ENCODE measurements at places on chromosomes 6 and 20. TPM values are rescaled to one million over a fixed set of nuclear protein-coding genes. Genes with fewer than 3 reads are reported as not detected.

The NMBR gene
- 0.28 TPM for polyA plus RNA-seq

DNA sequence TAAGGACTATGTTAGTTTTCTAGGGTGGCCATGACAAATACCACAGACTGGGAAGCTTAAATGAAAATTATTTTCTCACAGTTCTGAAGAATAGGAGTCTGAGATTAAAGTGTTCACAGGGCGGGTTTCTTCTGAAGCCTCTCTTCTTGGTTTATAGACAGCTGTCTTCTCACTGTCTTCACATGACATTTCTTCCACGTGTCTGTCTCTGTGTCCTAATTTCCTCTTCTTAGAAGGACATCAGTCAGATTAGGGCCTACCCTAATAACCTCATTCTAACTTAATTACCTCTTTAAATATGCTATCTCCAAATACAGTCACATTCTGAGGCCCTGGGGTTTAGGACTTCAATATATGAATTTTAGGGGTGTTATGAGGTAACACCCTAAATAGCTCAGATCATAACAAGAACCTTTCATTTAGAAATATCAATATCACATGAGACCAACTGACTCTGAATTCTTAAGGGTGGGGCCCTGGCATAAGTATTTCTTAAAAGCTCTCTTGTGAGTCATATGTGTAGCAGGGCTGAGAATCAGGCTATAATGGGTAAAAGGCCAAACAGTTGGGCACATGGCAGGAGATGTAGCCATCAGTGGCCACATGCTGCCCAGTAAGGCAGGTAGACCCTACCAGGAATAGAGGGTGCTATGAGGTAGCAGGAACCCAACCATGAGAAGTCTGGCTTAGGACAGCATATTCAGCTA is 62.0 kb upstream of the TENT5A start:
- no peak for DNase-seq

DNA sequence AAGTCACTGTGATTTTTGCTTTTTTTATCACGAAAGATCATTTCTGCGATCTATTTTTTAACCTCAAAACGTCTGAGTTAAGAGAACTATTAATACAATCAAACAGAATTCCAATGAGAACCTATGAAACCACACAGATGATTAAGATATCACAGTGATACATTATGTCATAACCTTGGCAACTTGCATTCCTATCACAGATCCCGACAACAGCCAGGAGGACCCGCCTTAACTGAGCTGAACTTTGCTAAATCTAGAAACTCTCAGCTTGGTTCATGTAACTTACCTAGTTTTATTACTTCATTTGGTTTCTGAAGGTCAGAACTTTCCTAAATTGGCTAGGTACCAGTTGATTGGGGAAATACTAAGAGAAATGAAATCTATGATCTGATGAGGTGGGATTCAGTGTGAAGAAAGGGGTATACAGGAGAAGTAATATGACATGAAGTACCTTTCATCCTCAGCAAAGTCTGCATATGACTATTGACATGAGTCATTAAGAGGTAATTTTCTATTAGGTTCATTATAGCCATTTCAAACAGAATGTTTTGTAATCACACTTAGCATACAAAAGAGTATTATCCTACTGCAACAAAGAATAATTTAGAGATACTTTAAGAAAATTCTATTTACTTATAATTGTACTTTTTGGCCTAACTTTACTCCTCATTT is 11.2 kb downstream of the LYRM4 start:
- DNase-seq: no peak

- no peak for DNase-seq
Observed at GRCh38 chr6:25083784-25084507, 148.2 kb upstream of the RIPOR2 start.

DNA sequence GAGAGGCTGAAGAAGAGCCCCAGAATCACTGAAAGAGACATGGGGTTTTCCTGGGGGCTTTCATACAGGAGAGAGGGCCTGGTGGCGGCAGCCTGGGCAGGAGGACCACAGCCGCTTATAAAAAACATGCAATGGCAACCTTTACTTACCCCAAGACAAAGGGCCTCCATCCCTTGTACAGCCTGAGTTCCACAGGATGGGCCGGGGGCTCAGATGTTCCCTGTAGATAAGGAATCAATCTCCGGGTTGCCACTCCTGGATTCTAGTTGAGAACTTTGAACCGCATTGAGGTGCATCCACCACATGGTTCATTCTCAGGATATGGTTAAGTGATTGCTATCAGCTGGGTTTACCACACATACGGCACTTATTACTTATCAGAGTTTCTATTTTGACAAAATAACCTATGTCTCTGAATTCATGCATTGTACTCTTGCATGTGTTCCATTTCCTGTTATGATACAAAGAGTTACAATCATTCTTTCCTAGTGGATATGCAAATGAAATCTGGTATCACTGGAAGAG is 677.6 kb downstream of the KIF16B start:
- DNase-seq: no peak

DNA sequence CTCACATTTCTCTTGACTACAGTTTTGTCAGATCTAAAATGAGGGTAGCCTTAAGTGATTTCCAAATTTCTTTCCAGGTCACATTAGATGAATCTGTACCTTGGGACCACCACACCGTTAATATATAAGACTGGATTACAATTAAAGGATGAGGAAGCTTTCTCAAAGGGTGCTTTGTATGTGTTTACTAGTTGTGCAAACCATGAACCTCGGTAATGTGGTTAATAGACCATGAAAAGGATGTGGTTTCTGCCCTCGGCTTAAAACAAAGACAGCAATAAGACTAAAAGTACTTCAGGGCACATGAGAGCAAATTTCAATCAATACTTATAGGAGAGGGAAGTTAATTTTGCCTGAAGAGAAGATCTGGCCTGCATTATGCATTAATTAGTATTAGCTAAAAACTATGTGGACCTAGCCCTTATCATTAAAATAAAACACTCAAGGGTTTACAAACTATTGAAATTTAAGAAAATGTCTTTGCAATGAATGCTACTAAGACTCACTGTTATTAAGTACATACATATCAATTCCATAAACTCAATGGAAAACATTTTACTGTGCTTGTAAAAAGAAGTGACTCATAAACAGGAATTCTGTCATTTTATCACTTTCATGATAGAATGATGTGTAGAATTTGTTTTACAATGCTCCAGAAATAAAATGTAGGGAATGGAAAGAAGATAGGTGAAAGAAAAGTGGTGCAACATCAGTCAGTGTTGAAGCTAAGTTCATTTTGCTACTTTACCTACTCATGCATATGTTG is 936 bp upstream of the TMX4 start:
- no peak for DNase-seq

- peak; percentile 5 for DNase-seq
Observed at GRCh38 chr20:7714549-7714948, 225.7 kb downstream of the HAO1 start.
